ENCODE measurements at places on chromosomes 3 and 15.

- DNase-seq = no peak
Observed at GRCh38 chr15:25676070-25676469, 187.1 kb downstream of the ATP10A start.

DNA sequence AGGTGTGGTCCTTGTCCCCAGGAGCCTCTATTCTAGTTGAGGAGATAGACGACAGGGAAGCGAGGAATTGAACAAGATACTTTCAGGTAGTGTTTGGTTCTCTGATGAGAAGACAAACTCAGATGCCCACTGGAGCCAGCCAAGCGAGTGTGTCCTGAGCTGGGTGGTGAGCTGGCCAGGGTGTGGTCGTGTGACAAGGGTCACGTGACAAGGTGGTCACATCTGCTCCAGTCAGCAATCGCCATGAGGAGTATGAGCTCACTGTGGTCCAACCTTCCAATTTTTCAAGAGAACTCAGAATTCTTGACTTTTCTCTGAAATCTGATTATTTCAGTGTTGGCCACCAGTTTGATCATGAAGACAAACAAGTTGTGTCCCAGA lies 39.5 kb downstream of the SLC6A6 start:
- no peak for DNase-seq

DNA sequence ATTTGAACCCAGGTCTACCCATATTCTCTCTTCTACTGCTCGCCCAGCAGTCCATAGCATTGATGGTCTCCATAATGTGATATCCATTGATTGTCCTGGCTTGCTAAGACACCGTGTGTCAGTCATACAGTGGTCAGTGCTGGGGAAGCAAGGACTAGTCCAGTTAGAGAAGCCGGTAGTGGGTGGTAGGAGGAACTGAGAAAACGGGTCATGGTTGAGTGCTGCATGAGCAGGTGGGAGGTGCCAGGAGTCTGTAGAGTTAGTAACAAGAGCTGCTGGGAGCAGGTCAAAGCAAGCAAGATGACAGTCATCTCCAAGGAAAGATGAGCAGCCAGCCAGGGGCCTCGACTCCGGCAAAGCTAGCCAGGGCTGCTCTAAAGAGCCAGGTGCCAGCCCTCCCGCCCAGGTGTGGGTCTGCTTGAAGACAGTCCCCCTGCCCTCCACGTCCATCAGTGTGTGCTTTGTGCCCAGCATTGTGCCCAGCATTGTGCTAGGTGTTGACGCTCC lies 29.5 kb upstream of the USP3 start:
- DNase-seq = no peak

DNA sequence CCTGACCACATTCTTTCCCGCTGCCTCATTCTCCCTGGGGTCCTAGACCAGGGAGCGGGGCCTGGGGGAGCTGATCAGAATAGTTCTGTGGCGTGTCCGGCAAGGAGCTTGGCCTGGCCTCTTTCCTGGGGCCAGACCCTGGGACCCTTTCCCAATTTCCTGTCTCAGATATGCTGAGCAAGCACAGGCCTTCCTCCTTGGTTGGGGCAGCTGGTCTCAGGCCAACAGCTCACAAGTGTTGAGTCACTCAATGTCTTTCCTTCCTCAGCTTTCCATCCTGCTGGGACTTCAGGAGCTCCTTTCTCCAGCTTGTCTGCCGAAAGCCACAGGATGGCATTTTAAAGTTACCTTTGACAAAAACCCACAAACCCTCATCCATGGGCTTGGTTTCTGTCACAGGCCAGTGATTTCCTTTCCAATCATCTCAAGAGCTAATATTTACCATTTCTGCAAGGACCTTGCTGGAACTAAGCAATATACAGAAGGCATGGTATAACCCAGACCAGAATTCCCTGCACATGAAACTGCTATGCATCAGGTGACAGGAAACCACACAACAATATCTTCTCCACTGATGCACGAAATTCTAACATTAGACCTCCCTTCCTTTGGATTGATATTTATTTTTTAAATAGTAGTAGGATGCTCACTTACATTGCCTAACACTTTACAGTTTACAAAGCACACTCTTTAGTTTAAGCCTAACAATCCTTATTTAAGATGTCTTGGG lies 19.5 kb upstream of the TIMP4 start:
- no peak for DNase-seq

- no peak for DNase-seq
Observed at GRCh38 chr3:85846940-85847339, 888.2 kb downstream of the CADM2 start.

GRCh38 chr3:163382183-163382582 lies 1696.1 kb downstream of the SI start:
- DNase-seq = no peak

- no peak for DNase-seq
Observed at GRCh38 chr3:108396336-108396735, 100.0 kb downstream of the HHLA2 start.

DNA sequence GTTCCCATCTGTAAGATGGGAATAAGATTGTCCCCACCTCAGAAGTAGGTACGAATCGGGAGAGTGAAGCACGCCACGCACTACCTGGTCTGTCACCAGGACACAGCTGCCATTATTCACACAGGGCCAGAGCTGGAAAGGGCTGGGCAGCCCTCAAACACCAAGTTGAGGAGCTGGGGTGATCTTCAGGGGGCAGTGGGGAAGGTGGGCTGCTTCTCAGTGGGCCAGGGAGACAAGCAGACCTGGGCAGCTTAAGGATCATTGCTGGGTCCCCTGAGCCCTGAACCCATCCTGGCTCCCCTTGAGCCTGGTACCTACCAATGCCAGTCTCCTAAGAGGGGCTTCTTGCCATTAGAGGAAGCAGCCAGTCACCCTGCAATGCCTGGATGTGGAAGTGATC lies 82.1 kb downstream of the SMAD6 start:
- no peak for DNase-seq

- peak; percentile 27 for DNase-seq
Observed at GRCh38 chr15:73900095-73900712, 26.1 kb upstream of the LOXL1 start.

DNA sequence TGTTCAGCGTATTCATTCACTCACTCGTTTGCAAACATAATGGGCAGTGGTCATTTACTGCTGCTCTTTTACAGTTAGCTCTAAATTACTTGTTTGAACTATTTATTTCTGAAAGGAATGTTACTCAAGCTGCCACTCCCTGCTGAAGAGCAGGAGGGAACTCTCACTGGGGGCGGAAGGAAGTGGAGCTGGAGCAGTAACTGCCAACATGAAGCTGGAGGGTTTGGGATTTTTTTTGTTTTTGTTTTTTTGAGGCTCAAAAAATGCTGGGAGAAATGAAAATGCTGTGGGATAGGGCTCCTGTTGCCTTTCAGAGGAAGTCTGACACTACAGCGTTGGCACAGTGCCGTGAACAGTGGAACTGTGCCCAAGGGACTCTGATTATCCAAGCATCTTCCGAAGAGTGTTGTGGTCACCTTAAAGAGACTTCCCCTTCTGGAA lies 44.1 kb downstream of the SENP2 start:
- DNase-seq = peak; percentile 40

DNA sequence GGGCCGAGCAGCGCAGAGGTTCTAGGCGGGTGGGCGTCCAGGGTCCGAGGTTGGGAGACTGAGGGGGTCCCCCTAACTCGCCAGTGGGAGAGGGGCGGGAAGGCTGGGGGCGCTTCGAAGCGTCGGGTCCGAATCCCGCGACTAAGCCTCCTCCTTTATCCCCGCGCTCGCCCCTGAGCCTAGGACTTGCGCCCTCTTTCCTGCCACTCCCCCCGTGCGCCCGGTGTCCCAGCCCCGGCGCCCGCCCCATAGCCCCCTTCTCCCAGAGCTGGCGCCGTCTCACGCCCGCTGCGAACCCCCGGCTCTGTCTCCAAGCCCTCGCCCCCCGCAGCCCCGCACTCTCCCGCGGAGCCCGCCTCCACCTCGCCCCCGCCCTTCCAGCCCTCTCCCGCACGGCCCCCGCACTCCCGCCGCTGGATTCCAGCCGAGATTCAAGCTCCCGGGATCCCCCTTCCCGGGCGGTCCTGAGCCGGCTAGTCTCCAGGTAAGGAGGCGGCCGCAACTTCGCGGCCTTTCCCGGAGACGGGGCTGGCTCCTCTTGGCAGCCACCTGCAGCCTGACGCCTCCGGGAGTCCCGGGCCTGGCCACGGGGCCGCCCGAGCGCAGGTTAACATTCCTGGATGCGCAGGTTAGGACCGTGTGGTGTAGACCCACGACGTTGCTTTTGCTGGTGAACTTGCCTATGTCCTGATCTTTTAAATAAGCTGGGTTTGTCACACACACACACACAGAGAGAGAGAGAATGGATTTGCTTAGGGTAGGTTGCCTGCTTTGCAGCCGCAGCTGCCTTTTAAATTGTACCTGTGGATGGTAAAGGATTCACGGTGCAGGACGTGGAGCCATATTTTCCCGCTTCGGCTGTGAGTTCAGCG lies 563 bp downstream of the PXYLP1 start:
- DNase-seq = peak; percentile 24

- peak; percentile 84 for DNase-seq
Observed at GRCh38 chr3:34106879-34107278, 308.4 kb downstream of the PDCD6IP start.

DNA sequence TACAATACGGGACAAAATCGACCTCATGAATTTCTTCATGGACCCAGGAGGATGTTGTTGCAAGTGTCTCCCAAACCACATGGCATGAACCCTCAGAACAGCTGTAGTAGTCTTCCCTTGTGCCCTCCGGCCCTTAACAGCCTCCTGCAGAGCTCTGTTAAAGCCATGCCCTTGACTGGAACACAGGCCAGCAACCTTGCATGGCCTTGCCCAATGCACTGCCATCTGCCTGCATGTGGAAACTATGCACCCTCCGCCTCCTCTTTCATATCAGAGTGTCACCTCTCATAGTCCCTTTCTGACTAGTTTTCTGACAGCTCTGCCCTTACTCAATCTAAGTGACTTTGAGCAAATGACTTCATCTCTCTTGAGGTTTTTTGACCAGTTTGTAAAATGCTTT lies 39.4 kb upstream of the TRIM71 start:
- no peak for DNase-seq

- DNase-seq = no peak
Observed at GRCh38 chr3:59308684-59309083, 258.9 kb upstream of the CFAP20DC start.

DNA sequence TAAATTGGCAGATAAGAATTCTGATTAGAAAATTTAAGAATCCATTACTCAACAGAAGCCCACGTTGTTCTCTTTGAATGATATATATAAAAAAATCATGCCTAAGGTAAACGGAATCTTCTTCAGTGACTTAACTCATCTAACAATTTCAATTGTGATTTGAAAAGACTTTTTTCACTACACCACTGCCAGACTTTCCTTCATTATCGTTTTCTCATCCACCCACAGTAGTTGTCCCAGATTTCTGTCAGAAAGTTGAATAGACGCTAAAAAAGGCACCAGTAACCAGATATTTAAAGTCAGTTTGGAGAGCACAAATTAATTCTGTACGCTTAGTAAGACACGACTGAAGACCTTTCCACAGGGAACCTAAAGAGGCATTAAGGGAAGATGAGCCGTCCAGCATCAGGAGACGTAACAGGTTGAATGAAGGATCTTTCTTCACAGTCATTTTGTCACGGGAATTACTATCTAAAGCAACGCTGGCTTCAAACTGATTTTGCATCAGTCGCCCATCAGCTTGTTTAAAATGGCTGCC lies 1.3 kb downstream of the HIGD1A start:
- no peak for DNase-seq

Measured in A673 (cell line).